ENCODE measurements at places on chromosomes 6 and 20.

- DNase-seq = no peak
These were observed 556.9 kb downstream of the CD83 start for GRCh38 chr6:14674458-14674857.

- no peak for DNase-seq
These were observed 252.7 kb downstream of the BMP7 start for GRCh38 chr20:57013741-57014140.

- DNase-seq = no peak
These were observed 4.6 kb upstream of the NKX2-2 start for GRCh38 chr20:21518292-21518991.

GRCh38 chr20:40279390-40279789, 409.6 kb downstream of the MAFB start:
- no peak for DNase-seq

Measured in stimulated activated CD4-positive, alpha-beta T cell treated with anti-CD3 and anti-CD28 coated beads, Interleukin-2, amount 100 ng/mL, for 24 hours (primary cell).